ENCODE measurements at places on chromosomes 3 and 15.

GRCh38 chr3:60192297-60193114 is 1058.7 kb downstream of the FHIT start:
- DNase-seq: no peak

DNA sequence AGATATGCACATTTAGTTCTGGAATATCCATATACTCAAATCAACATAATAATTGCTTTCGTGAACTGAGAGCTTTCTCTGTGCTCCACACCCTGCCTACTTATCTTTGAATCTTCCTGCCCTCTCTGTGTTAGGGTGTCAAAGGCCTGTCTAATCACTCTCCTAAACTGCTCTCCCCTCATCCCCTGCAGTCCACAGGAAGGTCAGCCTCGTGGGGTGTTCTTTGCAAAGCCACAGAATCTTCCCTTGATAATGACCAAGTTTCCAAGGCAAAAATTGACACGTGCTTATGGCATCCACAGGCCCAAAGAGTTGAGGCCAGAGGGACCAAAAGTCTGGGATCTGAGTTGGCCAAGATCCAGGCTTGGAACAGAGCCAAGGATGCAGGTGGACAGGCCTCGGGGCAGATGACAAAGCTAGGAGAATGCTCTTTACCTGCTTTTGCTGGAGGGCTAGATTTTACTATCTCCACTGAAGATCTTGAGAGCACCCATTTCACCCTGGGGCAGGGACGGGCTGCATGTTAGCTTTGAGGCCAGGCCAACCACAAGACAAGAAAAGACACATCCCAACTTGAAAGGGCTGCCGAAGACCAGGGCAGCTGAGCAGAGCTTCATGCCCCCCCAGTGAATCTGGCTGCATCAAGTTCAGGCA is 20.4 kb downstream of the BHLHE40 start:
- no peak for DNase-seq

DNA sequence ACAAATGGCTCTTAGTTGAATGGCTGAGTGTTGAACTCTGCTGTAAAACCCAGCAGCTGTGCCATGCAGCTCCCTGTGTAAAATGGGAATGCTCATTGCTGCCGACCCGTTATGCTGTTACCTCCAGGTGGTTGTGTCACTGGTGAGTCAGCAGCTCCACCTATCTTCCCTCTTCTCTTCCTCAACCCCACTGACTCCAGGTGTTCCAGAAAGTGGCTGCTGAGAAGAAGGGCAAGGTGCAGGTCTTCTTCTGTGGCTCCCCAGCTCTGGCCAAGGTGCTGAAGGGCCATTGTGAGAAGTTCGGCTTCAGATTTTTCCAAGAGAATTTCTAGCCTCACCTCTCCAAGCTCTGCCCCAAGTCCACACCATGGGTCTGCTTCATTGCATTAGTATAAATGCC is 41.9 kb downstream of the NOX5 start:
- DNase-seq: no peak

DNA sequence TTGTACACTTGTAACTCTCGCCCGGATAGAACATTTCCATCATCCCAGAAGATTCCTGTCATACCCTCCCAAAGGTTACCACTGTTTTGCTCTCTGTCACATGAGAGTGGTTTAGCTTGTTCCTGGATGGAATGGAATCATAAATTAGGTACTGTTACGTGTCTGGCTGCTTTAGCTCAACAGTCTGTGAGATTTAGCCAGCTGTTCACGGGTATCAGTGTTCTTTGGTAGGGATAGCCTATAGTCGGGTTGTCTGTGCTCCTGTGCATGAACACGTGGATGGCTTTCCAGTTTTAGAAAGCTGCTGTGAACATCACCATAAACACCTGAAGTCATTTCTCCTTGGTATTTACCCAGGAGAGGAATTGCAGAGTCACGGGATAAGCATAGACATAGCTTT is 58.2 kb upstream of the NR2C2 start:
- no peak for DNase-seq

DNA sequence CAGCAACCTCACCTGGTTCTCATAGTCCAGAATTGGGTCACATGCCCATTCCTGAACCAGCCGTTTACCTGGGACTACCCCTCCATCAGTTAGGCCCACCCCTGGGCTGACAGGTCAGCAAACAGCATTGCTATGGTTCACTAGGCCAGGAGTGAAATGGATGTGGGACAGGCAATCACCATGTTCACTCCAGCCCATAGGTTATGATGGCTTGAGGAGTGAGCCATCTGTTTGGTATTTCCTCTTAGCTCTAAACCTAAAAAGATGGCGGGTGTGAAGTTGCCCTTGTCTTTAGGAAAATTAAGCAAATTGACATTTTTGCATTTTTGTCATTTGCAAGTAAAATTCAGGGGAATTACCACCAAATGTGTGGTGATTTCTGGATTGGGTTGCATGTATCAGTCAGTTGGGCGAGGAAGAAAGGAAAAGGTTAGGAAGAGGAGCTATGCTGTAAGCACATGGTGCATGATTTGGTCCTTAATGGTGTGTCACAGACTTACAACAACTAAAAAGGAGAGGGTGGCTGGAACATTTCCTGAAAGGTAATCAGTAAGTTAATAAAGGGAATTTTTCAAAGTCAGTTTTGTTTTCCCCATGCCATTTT is 17.2 kb downstream of the NXPE3 start:
- no peak for DNase-seq

- DNase-seq: no peak
Measured at GRCh38 chr3:112604536-112604935, 36.4 kb downstream of the CCDC80 start.

- DNase-seq: peak; percentile 5
Measured at GRCh38 chr3:58082047-58082446, 73.8 kb downstream of the FLNB start.

DNA sequence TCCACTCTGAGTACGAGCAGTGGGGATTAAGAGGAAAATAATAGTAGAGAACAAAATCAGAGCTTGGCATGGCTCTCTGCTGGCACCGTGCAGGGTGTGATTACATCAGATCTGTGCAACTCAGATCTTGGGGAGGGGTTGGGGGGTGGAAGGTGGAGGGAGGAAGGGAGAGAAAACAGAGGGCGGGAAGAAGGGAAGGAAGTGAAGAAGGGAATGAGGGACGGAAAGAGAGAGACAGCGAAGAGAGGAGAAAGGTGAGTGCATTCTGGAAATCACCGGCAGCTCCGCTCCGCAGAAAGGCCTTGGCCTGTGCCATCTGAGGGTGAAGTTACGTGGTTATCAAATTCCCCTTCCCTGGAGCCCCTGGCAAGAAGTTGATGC is 31.0 kb upstream of the ADAMTS17 start:
- DNase-seq: no peak

GRCh38 chr15:74396146-74396438 is 28.6 kb upstream of the CYP11A1 start:
- DNase-seq: no peak

GRCh38 chr3:132456136-132456535 is 38.8 kb downstream of the DNAJC13 start:
- DNase-seq: no peak

- DNase-seq: no peak
Measured at GRCh38 chr3:156036258-156037053, 83.9 kb upstream of the KCNAB1 start.

DNA sequence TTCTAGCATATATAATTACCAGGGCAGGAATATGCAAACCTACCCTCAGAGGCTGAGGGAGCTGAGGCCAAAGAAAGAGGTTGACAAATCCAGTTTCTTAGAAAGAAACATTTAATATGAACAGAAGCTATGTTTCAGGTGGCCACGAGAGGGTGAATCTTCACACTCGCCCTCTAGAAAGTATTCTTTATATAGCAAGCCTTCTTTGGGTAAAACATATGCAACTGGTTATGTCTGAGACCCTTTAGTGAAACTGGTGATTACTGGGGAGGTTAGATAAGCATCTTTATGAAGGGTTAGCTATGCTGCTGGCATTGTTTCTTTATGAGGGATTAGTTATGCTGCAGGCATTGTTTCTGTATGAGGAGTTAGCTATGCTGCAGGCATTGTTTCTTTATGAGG is 50.7 kb upstream of the GOLGA6L2 start:
- no peak for DNase-seq

- DNase-seq: no peak
Measured at GRCh38 chr3:40713795-40714194, 189.0 kb downstream of the ZNF621 start.

- no peak for DNase-seq
Measured at GRCh38 chr3:62724503-62724902, 150.7 kb downstream of the CADPS start.

DNA sequence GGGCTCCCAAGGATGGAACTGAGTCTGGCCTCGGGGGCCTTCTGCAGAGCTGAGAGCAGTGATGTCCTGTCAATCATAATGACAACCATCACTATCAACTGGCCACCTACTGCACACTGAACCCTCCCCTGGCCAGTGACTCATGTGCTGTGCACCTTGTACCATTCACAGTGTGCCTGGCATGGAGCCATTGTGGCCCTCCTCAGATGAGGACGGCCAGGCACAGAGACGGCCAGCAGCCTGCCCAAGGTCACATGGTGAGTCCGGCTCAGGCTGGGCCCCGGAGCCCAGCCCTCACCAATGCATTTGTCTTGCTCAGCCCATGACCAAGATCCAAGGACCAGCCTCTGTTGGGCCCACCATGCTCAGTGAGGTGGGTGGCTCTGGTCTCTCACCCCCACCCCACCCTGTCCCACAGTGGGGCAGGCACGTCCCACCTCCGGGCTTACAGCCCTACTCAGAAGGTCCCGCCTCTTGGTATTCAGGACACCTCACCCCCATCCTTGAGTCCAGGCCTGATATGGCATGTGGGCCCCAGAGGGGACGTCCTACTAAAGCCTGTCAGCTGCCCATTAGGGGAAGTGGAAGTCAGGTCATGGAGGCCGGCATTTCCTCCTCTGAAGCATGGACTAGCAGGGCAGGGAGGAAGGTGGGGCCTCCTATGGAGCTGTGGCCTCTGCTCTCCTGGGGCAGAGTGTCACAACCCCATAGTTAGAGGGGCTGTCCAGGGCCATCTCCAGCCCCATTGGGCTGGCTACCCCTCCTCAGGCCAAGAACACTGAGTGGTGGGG is 35.9 kb upstream of the TMEM115 start:
- DNase-seq: peak; percentile 44

DNA sequence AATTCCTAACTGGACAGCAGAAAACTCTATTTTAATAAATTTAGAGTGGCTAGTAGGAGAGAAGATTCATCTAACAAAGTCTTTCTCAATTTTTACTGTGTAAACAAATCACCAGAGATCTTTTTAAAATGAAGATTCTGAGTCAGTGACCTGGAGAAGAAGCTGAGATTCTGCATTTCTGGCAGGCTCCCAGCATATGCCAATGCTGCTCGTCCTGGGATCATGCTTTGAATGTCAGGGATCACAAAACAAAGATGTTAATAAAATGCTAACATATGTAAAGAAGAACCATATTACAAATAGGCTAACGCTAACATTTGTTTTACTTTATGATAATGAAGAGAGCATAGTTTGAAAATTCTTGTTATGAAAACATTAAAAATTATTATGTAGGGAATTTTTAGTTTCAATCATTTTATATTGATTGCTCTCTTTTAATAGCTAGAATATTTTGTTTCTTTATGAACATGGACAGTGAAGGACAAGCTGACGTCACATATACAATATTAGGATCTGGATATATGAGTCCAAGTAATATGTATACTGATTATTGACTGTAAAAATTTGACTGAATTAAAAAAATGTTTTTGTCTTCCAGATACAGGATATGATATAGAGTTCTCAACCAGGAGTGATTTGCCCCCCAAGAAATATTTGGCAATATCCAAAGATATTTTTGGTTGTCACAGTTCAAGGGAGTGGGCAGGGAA is 160.8 kb upstream of the GPR149 start:
- DNase-seq: no peak

DNA sequence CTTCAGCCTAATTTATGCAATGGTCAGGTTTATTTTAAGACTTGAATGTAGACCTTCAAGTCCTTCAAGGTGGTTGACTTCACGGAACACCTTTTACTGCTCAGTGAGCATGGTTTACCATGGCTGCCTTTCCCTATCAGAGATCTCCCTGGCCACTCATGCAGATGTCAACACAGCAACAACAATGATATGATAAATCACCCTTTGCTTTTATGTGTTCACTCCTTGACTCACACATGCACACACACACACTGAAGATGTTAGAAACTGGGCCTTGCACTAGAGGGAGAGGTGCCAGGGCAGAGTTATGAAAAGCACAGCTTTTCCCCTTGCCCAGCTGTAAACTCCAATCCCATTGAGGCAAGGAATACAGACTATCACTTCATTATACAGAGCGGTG is 134.4 kb downstream of the WNT5A start:
- no peak for DNase-seq

Measured in CD4-positive, alpha-beta T cell (primary cell).